ENCODE measurements at places on chromosomes 11 and 22.

- no peak for DNase-seq
These were observed 7.0 kb upstream of the MTMR2 start for GRCh38 chr11:95930948-95931347.

GRCh38 chr22:49763696-49764095 is 64.0 kb downstream of the BRD1 start:
- DNase-seq = no peak

GRCh38 chr11:10314199-10315072 is 9.6 kb downstream of the ADM start:
- no peak for DNase-seq

DNA sequence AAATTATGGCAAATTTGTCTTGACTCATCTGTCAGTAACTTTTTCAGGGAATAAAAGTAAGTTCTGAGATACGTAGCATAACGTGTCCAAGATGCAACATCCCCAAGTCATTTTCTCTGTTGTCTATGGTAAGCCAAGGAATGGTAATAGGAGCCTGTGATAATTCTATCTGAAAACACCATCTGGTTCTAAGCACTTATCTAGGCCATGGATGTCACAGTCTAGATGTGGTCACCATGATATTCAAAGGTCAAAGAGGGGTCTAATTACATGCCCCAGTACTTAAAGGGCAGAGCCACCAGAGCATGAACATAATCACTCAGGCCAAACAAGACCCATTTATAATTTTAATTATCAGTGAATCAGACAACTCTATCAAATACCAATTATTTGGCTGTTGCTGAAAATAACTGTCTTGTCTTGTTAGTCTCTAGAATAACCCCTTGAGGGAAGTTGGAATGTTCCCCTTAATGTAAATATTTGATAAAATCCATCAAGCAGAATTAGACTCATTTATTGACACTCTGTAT is 225.1 kb upstream of the MPPED2 start:
- DNase-seq = no peak

- no peak for DNase-seq
These were observed 117.3 kb downstream of the SHANK2 start for GRCh38 chr11:71135112-71135511.

- no peak for DNase-seq
These were observed 25.0 kb upstream of the YPEL1 start for GRCh38 chr22:21760640-21761039.

DNA sequence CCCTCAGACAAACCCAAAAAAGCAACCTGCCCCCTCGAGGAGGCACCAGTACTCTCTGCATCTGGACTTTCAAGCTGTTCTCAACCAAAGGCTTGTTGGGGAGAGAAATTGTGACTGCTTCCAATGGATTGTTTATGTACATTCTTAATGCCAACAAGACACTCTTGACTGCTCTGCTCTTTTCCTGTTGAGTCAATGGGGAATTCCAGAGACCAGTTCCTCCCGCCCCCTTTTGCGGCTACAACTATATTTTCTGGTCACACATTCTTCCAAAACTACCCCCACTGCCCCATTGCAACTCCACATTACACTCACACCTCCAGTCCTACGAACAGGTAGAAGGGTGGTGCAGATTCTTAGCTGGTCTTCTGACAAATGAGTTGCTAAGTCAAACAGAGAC is 187.0 kb downstream of the DSCAML1 start:
- no peak for DNase-seq

GRCh38 chr11:18615628-18616392 is 16.2 kb downstream of the MISFA start:
- no peak for DNase-seq

- DNase-seq = no peak
These were observed 23.6 kb downstream of the XRRA1 start for GRCh38 chr11:74925281-74925680.

- no peak for DNase-seq
These were observed 6.2 kb downstream of the TBX1 start for GRCh38 chr22:19766511-19767426.

GRCh38 chr22:17234144-17234623 is 14.9 kb upstream of the ADA2 start:
- no peak for DNase-seq

DNA sequence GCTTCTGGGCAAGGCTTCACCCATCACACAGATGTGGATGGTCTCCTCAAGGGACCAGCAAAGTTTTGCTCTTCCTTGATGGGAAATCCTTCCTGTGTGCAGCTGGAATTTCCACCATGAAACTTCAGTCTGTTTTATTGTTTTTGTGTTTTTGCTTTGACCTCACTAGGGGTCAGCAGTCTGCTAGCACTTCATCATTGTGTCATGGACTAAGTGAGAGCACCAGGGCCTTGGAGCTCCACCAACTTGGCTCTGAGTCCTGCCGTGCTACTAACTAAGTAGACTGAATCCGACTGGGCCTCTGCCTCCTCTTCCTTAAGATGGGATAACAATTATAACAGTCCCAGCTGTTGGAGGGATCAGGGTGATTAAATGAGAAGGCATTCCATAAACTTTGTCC is 305.8 kb upstream of the NCAM1 start:
- DNase-seq = no peak

GRCh38 chr11:44338026-44338425 is 28.1 kb upstream of the ALX4 start:
- no peak for DNase-seq

DNA sequence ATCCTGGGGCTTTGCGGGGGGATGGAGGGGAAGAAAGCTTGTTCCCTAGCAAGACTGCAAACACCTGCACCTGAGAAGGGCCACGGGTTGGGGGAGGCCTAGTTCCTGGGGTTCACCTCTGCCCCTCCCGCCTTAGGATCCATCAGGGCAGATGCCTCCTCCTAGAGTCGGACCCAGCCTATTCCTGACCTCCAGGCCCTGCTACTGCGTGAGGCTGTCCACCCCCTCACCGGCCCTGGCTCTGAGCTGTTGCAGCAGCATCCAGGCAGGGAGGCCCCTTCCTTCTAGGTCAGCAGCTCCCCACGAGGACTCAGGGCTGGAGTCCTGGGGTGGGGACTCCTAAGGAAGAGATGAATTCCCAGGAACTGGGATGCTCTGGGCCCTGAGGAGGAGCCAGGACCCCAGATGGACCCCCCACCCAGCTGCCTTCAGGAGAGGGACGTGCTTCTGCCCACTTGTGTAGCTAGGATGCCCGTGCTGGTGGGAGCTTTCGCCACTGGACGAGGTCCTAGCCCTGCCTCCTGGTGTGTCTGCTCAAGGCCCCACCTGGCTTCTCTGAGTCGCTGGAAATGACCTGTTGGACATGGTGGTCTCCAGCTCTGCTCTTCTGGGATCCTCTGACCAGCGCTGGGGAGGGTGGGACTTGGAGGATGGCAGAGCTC is 10.3 kb downstream of the MRGPRF start:
- no peak for DNase-seq

DNA sequence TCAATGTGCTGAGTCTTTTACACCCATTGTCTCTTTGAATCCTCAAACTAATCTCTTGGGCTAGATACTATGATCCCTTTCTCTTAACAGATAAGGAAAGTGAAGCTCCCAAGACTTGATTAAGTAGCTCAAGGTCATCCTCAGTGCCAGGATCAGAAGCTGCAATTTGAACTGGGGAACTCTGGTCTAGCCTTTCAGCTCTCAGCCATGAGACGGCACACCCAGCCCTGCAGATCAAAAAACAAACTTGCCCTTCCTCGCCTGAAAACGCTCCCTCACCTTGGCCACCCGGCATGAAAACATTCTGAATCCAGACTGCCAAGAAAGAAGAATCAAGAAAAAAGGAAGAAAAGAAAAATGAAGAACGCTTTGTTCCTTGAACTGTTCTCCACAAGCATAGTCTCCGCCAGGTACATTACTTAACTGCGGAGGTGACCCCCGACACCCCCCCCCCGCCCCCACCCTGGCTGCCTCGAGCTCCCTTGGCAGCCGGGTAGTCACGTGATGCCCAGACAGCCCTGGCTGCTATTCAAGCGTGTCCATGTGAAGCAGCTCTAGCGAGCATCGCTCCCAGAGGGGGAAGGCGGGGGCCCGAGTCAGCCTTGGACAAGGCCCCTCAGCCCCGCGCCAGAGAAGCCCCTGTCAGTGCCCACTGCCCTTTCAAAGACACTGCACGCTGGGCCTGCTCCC is 451.2 kb downstream of the MIAT start:
- no peak for DNase-seq

DNA sequence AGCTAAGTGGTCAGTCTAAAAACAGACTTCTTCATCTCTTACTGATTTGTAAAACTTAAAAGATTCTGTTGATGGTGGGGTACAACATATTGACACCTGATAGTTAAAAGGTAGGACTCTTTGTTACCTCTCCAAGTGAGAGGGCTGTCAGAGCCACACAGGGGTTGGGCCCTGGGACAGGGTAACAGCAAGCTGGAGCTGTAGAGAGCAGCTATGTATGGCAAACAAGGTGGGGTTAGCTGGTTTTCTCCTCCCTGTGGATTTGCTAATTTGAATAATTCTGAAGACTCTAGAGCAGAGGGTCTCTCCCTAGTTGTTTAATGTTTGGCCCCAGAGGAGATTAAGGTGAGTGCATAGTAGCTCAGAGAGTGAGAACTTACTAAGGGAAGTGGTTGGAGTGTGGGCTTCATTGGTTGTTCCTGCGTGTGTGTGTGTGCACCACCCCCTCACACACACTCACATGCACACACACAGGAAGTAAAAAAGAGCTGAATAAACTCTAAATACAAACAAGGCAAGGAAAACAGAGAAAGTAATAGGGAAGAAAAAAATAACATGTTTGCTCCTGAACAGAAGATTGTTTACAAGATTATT is 9.2 kb upstream of the GAS2 start:
- DNase-seq = no peak

GRCh38 chr11:2934021-2934550 is 4.9 kb upstream of the PHLDA2 start:
- no peak for DNase-seq

DNA sequence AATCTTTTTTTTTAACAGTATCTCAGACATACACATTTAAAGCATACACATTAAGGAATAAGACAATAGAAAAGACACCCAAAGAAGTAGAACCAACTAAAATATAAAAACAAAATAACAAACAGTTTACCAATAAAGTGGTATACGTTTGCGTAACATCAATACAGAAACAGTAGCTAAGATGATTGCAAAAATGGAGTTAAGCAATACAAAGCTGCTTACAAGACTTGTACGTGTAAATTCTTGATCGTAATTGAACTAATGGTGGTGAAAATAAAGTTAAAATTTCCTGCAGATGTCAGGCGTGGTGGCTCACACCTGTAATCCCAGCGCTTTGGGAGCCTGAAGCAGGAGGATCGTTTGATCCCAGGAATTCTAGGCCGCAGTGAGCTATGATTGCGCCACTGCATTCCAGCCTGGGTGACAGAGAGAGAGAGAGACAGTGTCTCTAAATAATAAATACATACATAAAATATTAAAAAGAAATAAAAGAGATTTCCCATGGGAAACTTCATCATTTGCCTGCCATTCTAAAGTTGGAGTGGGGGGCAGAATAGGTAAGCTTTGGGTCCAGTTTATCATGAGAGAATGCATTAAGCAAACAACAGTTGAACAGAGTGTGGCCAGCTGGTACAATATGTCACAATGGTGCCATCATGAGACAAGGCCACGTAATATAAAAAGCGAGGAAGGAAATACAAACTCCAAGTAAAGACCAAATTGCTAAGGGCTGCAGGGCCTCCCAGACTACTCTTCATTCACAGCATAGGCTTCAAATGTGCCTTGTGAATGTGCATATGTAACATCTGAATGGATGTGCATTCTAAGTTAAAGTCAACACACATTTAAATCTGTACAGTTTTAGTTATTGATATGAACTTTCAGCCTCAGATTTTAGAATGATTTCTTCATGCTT is 38.9 kb upstream of the EED start:
- no peak for DNase-seq

DNA sequence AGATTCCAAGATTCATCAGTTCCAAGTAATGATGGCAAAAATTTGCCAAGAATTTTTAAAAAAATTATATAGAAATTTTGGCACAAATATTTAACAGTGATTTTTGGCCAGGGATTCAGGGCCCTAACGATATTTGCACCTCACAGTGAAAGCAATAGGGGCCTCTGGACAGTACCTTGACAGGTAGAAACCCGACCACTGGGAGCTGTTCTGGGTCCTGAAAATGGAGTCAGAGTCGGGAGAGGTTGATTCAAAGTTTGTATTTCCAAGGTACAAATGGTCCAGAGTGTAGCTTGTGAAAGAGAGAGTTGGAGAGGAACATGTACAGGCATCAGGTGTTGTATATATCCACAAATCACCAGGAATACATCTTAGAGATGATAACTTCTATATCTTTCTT is 41.6 kb downstream of the MRGPRX2 start:
- no peak for DNase-seq

DNA sequence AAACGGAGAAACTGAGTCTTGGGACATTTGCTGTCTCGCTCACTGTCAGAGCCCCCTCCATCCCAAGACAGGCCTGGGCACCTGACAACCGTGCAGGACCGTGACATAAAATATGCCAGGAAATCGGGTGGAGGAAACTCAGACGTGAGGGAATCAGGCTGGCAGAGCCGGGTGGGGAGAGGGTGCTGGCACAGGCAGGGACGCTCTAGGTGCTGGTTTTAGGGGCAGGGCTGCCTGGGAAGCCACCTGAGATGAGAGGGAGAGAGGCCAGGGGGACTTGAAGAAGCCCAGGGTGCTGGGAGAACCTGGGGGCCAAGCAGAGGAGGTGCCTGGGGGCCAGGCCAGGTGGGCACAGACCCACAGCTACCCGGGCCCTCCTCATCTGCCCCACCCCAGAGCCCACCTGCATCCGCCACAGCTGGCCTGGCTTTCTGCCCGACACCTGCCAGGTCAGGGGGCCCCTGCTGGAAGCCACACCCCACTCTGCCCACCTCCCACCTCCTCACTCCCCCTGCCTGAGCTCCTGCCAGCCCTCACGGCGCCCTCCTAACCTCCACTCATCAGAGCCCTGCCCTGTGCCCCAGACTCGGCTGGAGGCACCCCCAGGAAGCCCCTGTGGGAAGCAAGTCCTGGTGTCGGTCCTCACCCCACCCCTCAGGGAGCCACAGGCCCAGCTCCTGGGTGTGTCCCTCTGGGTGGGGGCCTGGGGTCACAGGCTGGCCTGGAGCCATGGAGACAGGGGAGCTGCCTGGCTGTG is 27.3 kb upstream of the MUC5AC start:
- DNase-seq = no peak

DNA sequence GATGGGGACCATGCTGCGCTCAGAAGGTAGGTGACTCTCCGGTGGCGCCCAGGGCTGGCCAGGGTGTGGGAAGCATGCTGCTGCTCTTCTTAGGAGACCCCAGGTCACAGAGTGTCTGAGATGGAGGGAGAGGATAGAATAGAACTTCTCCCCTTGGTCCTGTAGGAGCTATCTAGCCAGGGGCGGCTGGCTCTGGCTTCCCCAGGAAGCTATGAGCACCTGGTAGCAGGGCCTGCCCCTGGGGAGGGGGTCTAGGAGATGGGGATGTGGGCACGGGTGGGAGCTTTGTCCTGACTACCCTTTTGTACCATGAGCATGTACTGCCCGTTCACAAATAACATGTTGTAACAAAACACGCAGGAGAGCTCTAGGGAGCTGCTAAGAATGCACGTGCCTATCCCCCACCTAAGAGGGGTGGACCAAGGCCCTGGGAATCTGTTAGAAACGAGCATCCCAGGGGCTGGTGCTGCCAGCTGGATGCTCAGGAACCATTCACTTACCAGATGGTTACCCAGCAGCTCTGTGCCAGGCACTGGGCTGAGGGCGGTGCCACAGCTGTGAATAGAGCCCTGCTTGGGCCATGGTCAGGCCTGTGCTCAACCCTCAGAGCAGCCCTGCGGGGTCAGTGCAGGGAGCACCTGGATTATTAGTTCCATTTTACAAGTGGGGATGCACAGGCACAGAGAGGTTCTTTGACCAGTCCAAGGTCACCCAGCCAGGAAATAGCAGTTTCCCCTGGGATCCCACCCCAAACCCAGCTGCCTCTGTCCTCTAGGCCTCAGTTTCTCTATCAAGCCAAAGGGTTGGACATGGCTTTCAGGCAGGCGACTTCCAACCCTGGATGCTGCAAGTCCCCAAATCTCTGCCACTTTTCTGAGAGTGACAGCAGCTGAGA is 2.2 kb downstream of the SLC39A13 start:
- no peak for DNase-seq
